ENCODE measurements at places on chromosomes 1 and 21.

DNA sequence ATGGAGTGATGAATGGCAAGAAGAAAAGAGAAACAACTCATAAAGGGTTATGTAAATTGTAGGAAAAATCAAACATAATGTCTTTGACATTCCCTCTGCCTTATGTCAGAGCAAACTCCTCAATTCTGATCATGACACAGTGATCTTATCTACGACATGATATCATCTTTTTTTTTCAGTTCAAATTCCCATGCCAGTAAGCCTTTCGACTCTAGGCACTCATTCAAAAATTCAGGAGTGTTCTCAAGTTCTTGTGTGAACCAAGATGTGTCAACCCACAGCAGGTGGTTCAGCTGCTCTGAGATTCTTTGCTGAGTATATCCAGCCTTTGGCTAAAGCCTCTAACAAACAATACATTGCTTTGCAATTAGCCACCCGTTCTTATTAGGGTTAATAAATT lies 97.1 kb upstream of the ESRRG start:
- DNase-seq = no peak

GRCh38 chr21:42157606-42158310 lies 61.2 kb upstream of the ABCG1 start:
- no peak for DNase-seq

DNA sequence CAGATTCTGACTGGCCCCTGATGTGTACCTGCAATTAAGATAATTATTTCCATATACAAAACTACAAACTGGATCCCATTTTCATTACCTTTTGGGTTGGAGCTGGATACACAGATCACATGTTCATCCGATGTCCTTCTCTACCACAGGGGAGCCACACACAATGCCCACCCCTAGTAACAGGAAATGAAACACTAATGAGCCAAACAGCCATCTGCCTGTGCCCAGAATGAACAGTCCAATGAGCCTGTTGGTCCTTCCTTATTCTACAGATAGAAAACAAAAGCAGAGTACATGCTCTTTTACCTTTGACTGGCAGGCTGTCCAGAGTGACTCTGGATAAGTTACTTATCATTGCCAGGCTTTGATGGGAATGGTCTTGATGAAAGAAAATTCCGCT lies 68.6 kb downstream of the SIPA1L2 start:
- no peak for DNase-seq

- no peak for DNase-seq
These were observed 18.6 kb downstream of the GBP6 start for GRCh38 chr1:89382479-89382878.

DNA sequence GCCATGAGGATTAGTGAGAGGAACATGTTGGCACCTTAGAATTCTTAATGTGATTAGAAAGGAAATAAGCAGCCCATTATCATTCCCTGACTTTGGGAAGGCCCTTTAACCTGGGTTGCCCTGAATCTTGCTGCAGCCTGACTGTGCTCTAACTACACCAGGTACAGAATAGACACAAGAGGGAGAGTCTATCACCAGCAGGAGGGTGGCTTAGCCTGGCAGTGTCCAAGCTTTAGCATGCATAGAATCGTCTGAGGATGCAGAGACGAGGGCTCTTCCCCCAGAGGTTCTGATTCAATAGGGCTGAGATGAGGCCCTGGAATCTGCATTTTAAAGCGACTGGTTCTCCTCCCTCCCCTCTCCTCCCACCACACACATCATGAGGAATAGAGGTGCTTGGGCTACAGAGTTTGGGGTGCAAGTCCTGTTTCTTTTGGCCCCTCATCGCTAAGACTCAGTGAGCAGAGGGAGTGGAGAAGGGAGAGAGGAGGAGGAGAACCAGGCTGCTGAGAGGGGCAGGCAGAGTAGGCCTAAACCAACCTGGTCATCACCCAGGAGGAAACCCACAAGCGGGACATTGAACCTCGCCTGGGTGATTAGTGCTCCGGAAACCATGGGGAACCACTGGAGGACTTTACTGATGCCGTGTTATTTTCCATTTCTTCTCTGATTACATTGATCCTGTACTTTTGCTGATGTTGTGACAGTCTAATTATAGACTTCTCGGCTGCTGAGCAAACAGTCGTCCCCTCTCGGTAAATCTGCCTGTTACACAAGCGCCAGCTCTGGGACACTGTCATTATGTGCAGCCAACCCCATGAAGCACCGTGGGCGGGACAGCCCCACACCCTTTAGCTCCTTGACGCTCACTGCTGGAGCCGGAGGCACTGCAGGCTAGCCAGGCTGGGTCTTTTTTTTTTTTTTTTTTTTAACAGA lies 6.3 kb upstream of the TENT5C start:
- no peak for DNase-seq

DNA sequence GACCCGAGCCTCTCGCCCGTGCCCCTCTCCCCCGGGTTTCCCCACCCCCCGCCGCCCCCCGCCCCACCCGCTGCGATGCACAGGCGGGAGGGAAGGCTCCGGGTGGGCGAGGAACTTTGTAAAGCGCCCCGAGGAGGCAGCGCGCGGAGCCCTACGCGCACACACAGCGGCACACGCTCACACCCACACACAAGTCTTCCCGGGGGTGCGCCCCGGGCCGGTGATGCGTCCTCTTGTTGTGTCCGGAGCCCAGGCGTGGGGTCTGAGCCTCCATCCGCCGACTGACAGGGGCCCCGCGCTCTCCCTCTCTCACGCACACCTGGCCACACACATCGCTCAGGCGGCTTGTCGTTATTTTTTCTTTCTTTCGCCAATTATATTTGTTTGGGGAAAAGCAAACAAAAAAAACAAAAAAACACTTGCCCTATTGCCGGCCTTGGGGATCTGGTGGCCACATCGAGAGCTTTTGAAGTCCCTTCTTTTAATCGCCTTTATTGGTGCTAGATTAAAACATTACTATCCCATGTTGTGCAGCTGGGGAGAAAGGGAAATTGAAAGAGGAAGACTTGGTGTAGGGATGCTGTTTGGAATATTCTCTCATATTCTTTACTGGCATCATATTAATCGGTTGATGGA lies 770 bp downstream of the NTNG1 start:
- no peak for DNase-seq

GRCh38 chr1:14945132-14946010 lies 208.2 kb upstream of the TMEM51 start:
- no peak for DNase-seq

DNA sequence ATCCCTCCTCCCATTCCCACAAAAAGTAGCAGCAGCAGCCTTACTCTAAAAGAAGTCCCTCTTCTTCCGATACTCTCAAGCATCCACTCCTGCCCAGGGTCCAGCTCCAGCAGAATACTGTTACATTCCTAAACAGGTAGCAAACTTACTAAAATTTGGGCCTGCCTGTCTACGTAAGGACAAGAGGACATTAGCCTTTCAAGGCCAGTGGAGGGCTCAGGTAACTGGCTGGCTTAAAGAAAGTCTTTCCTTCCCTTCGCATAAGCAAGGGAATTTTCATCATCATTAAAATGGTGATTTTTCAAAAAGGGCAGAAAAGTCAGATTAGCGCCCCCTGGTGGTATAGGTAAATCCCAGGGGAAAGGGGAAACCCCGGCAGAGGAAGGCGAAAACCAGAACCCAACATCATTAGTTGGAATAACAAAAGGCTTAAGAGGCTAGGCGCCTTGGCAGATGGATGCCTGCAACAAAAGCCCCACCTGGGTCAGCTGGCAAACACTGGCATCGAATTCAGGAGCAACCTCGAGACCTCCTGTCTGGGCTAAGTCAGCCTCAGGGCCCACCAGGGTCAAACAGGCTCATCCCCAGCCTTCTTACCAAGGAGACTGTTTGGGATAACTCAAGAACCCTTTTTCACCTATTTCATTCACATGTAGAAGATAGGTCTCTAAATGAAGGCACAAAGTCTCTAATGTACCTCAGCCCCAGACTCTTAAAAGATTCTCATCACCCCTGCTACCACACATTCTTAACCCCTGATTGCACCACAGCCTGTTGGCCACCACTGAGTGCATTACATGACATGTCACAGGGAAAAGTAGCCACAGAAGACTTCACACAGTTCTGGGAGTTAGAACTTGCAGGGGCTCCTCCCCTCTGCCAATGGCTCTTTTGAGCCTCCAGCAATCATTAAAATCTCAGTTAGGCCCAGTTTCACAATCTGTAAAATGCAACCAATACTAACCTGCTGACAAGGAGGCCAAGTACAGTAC lies 36.7 kb downstream of the ERI3 start:
- DNase-seq = peak; percentile 4

GRCh38 chr1:100304921-100305320 lies 38.9 kb downstream of the RTCA start:
- DNase-seq = no peak

DNA sequence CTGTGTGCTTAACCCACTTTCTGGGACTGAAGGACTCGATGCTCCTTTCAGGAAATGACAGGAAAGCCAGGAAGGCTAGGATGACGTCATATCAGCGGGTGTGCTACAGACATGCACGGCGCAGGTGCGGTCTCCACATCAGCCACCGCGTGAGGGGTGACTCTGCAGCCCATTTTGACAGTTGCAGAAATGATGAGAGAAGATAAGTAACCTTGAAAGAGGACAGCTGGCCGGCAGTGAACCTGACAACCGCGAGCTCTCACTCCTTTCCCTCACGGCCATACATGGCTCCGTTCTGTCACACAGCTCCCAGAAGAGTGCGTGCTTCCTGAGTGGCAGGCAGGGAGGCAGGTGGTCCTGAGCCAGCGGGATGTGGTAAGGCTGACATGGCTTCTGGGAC lies 1.7 kb upstream of the KRTAP10-5 start:
- DNase-seq = no peak

- no peak for DNase-seq
These were observed 1.2 kb upstream of the ZNF124 start for GRCh38 chr1:247172996-247173395.

DNA sequence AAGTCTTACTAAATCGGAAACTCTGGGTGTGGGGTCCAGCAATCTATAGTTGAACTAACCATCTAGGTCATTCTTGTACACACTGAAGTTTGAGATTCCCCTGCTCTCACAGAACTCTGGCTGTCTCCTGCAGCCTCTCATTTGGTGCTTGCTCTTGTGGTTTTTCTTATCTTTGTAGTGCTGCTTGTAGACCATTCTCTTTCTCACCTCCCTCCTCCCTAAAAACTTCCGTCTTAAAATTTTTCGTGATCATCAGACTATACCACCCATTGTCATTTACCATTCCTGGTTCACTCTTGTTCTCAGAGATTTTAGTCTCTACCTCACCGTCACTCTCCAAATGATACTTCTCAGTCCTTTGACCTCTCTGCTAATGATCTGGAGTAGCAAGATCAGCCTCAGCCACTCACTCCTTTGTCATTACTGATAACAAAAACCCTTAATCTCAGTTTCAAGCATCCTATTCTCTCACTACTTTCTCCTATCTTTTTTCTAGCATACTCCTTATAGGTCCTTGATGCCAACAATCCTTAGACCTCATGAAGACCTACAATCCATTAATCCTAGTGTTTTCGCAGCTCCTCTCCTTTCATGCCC lies 13.0 kb upstream of the EPHX4 start:
- DNase-seq = no peak

- DNase-seq = no peak
These were observed 118.7 kb downstream of the SLC5A9 start for GRCh38 chr1:48341221-48341620.

- DNase-seq = no peak
These were observed 156.6 kb downstream of the GREM2 start for GRCh38 chr1:240455228-240455821.

DNA sequence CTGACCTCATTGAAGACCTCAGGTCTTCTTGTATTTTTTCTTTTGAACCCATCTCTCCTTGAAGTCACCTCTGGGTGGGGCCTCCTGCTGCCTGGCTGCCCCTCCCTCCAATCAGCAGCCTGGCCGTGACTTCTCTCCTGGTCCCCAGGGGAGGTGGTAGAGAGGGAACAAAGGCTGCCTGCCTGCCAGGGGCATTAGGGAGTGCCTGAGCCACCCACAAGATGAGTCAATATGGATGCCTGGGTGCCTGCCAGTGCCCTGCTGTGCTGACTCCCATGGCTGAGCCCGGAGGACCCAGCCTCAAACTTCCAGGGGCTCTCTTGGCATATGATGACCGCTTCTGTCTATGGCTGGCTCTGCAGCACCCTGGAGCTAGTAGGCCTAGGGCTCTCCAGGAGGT lies 5.3 kb upstream of the CDCP2 start:
- DNase-seq = no peak

DNA sequence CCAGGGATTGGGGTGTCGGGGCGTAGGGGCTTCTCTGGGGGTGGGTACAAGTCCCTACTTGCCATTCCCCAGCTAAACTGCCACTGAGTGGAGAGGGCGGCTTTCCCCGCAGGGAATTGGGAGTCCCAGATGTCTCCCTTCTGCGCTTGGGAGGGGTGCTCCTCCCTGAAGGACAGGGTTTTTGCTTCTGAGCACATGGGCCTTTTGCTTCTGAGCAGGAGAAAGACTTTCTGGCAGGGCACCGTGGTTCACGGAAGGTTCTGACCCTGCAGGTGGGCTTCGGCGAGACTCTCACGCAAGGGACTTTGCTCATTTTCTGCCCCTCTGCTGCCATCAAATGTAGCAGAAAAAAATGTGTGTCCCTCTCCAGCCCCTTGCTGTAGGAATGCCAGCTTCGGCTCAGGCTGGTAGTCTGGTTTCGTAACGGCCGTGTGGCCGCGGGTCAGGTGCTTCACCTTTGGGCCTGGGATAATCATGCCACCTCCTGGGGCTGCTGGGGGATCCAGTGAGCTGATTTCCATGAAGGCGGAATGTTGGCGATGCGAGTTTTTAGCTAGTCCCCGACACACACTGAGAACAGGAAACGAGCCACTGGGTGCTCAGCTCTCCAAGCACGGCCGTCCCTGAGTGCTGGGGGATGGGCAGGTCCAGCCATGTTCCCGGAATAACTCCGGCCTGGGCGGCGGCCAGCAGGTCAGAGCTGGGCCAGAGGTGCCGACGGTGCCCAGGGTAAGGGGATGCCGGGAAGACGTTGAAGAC lies 364.0 kb downstream of the CAMTA1 start:
- DNase-seq = no peak

- DNase-seq = no peak
These were observed 20.1 kb upstream of the GJA8 start for GRCh38 chr1:147882535-147882934.

DNA sequence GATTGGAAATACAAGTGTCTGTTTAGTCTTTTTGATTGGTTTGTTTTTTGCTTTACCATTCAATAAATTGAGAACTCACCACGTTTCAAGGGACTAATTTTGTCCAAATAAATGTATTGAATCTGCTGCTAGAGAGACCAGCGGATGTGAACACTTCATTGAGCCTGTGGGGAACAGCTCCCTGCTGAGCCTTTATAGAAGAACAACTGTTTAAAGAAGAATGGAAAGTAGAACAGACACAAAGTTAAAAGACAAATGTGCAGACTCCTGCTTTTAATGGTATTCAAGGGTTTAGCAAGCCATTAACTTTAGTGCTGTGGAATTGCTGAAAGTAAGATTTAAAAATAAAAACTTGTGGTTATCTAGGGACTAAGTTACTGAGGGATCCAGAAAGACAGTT lies 817.7 kb upstream of the B3GALT2 start:
- DNase-seq = no peak

DNA sequence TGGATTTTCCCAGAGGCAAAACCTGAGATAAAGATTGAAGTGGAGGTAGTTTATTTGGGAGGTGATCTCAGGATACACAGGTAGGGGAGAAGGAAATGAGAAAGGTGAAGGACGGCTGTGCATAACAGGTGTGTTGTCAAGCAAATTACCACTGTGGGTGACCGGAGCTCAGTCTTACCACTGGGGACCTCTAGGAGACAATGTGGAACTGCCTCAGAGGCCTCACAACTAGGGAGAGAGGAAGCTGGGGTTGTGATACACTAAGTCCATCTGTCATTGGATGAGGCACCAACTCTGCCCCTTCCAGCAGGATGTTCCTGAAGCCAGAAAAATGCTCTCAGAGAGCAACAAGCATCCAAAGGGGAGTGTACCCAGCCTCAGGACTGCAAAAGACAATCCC lies 32.6 kb downstream of the GRIK3 start:
- no peak for DNase-seq

- DNase-seq = no peak
These were observed 2.5 kb downstream of the COA7 start for GRCh38 chr1:52695627-52696026.

Measured in stimulated activated CD8-positive, alpha-beta memory T cell treated with anti-CD3 and anti-CD28 coated beads, Interleukin-4, amount 100 ng/mL, for 24 hours (primary cell).